NCI-H1417 (cell line): ENCODE measurements at places on chromosomes 12 and 14.

- DNase-seq, result no peak
These were observed 240.0 kb upstream of the CPNE8 start for GRCh38 chr12:39145175-39145999.

DNA sequence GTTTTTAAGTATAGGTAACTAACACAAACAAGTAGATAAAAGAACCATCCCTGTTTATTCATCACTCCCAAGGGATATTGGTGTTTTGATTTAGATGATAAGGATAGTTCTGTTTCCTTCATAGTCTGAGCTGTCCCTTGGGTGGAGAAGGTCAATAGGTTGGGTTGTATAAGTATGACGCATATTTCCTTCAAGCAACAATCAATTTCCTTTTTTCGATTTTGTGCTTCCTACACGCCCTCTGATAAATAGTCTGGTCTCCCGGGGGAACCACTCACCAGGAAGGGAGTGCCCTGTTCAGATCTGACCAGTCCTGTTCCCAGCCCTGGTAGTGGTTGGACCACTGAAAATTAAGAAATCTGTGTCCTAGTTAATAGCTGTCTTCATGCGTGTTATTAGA is 378.8 kb upstream of the FAR2 start:
- no peak for DNase-seq

DNA sequence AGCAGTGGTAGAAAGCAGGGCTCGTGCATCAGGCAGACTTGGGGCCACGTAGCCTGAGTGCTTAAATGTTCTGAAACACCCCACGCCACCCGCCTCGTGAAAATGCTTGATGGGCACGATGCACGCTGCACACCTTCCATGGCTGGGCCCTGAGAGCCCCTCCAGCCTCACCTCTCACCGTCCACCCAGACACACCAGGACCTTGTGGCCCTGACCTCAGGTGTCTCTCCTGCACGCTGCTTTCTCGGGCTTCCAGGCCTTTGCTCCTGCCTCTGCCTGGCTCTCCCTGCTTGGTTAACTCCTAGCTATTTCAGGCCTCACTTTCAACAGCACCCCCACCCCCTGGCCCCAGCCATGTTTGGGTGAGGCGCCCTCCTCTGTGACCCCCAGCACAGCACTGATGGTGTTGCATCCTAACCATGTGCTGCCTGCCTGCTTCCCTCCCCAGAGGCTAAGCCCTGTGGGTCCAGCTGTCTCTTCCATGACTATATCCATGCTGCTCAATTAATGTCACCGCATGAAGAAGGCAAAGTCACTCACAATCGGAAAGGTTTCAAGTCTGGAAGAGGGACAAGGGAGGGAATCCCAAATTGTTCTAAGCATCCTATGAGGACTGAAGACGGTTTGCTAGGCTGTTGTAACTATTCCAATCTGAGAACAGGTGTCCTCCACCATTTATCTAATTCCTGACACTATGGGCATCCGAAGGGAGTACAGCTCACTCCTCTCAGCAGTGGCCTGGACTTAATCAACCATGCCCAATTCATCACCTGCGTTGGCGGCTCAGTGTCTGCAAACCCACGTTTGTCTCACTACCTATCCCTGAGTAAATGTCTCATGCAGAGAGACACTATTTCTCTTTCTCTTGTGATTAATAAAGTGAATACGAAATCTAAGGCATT is 82.2 kb downstream of the CCDC88C start:
- peak; percentile 52 for DNase-seq

GRCh38 chr12:56990648-56991318 is 15.6 kb downstream of the ZBTB39 start:
- DNase-seq, result no peak

DNA sequence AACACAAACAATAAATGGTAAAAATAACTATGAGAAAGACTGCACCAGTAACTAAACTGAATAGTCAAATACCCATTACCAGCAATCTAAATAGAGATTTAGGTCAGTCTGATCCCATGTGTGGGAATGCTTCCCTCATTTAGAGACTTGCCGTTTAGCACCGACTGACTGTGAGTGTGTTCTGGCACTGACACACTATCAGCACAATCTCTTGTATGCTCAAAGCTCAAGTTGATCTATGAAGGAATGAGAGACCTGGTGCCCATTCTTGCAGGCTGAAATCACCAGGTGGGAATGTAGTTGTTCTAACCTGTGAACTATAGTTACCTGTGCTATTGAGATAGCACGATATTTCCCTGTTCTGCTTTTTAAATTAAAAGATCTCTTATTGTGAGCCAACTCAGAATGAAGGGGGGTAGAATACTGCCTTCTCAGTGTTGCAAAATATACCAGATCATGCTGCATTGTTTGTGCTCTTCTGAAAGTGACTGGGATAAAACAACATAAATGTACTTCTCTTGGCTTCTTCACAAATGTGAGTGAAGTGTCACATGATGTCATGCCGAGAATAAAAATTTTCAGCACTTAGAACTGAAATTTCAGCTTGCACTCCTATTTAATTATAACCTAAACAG is 99.6 kb downstream of the LIN7A start:
- DNase-seq, result no peak

DNA sequence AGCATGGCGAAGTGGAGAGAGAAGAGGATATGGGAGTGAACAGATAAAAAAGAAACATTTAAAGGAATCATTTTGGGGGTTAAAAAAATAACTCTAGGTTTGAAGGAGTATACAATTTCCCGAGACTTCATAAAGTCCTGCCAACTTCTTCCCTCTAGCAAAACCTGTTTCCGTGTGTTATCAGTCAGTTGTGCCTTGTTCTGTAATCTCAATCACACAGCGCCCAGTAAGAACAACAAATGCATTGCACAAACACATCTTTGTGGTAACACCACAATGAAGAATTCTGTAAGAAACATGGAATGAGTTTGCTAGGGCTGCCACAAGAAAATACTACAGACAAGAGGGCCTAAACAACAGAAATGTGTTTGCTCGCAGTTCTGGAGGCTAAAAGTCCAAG is 144.7 kb upstream of the FUT8 start:
- DNase-seq, result no peak

GRCh38 chr12:12704593-12705230 is 8.7 kb upstream of the GPR19 start:
- DNase-seq, result peak; percentile 81

GRCh38 chr12:124395986-124396385 is 101.1 kb downstream of the RFLNA start:
- peak; percentile 37 for DNase-seq

DNA sequence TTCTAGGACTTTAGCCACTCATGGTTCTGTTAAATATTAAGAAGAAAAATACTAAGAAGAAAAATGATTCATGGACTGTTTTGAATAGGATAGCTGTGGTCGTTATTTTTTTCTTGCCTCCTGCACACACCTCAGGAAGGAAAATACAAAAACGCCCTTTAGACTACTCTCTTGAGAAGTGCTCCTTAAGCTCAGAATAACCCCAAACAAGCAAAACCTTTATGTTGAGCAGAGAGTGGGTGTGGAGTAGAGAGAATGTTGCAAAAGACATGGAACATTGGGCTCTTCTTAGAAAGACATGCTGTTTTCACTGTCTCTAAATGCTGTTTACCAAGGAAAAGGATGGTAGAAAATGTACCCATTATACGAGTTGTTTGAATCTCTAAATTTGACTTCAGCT is 140.3 kb downstream of the LMNTD1 start:
- DNase-seq, result no peak

- no peak for DNase-seq
These were observed 4.8 kb downstream of the ITGA7 start for GRCh38 chr12:55702861-55703260.

- no peak for DNase-seq
These were observed 423 bp downstream of the FGD6 start for GRCh38 chr12:95216711-95217376.

GRCh38 chr14:50058113-50058512 is 58.3 kb downstream of the VCPKMT start:
- no peak for DNase-seq

GRCh38 chr12:113231235-113232088 is 10.2 kb downstream of the TPCN1 start:
- DNase-seq, result no peak

DNA sequence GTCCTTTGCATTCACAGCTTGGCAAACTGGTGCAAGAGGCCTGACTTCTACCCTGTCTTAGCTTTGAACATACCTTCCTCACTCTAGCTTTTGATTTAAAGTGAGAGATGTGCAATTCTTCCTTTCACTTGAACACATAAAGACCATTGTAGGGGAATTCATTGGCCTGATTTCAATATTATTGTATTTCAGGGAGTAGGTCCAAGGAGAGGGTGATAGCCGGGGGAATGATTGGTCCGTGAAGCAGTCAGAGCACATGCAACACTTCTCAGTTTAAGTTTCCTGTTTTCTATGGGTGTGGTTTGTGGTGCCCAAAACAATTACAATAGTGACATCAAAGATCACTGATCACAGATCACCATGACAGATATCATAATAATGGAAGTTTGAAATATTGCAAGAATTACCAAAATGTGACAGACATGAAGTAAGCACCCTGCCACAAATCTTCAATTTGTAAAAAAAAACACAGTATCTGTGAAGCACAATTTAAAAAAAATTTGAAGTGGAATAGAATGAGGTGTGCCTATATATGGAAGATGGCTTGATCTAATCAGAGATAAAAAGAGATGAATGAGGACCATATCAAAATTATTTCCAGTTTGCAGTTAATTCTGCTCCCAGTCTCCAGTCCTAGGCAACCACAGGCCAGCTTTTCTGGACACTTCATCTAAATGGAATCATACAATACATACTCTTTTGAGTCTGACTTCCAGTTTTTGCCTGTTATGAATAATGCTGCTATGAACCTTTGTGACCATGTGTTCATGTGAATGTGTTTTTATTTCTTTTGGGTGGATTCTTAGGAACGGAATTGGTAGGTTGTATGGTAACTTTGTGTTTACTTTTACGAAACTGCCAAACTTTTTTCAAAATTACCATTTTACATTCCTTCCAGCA is 23.2 kb downstream of the BORCS5 start:
- no peak for DNase-seq

DNA sequence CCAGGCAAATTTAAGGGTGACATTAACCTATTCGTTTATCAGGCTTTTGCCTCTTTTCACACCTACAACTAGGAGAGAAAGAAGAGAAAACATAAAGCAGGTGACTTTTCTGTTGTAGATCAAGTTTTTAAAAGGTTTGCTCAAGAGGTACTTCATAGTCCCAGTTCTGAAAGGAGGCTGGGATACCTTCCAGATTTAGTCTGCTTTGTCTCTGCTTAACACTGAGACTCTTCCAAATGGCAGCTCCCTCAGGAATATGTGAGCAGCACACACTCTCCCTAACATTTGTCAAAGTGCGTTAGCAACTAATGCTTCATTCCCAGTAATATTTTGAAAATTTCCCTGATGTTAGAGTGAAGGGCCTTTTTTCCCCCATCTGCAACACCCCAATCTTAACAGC is 133.7 kb upstream of the RASSF8 start:
- peak; percentile 34 for DNase-seq
